Erythroblast (primary cell): ENCODE measurements at places on chromosomes 2 and 18.
A peak's percentile ranks its signal among the peaks of the same experiment; 100 is the strongest.

GRCh38 chr2:187459256-187459655 lies 11.2 kb upstream of the CALCRL start:
- DNase-seq: no peak

DNA sequence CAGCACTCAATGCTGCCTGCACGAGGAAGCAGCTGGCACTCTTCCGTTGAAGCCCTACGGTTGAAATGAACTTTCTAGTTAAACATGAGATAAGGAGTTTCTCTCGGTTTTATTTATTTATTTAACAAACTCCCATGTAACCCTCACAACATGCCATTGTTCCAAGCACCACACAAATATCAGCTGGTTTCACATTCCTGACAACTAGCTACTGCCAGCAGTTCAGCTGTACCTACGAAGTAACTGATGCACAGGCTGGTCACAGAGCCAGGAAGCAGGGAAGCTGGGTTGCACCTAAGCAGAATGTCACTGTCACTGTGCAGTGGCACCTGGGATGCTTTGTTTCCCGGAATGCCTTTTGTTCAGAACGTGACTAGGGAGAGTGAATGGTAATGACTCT lies 18.1 kb downstream of the TIMM21 start:
- no peak for DNase-seq

DNA sequence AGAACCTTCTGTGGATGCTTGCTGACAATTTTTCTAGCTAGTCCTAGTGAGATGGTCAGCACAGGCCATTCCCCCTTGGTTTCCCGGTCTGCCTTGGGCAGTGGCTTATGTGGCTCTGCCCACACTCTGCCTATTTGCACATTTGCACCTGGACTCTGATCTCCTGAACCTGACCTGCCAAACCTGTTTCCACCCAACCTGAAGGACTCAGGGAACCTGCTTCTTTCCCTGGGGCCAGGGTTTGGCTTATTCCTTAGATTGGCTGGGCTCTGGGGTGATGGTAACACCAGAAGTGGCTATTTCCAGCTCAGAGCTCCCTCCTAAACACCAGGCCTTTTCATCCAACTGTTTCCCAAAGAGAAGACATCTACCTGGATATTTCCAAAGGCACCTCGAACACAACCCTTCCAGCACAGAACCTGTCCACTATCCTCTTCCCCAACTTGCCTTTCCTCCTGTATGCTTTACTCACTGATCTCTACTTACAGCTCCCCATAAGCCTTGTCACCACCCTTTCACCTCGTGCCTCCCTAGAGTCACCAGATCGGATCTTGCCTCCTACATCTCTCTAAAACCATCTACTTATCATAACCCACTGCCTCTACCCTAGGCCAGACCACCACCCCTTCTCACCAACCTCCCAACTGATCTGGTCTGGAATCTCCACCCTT lies 5.8 kb upstream of the MTA3 start:
- DNase-seq: no peak

DNA sequence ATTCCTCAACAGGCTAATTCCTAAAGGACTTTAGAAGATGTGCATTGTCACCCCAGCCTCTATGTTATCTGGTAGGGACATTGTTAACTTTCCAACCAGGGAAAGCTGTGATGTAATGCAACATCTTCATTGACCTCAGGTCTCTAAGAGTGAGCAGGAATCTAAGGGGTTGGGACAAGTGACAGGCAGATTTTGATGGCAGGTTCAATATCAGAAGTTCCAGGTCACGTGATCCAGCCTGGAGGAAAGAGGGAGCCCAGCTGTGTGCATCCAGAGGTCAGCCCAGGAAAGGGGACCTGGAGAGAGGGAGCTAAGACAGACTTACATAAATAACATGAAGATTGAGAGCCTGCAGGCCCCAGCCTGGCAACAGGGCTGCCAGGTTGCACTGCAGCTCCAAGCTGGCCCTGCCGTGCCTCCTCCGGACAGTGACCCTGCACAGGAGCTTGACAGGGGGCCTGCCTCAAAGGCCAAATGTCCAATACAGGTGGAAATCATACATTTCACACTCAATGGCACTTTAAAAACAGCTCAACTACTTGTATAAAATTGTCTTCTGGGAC lies 262.2 kb upstream of the MGAT5 start:
- no peak for DNase-seq

- DNase-seq: no peak
Measured at GRCh38 chr2:182043861-182044260, 58.2 kb downstream of the PPP1R1C start.

DNA sequence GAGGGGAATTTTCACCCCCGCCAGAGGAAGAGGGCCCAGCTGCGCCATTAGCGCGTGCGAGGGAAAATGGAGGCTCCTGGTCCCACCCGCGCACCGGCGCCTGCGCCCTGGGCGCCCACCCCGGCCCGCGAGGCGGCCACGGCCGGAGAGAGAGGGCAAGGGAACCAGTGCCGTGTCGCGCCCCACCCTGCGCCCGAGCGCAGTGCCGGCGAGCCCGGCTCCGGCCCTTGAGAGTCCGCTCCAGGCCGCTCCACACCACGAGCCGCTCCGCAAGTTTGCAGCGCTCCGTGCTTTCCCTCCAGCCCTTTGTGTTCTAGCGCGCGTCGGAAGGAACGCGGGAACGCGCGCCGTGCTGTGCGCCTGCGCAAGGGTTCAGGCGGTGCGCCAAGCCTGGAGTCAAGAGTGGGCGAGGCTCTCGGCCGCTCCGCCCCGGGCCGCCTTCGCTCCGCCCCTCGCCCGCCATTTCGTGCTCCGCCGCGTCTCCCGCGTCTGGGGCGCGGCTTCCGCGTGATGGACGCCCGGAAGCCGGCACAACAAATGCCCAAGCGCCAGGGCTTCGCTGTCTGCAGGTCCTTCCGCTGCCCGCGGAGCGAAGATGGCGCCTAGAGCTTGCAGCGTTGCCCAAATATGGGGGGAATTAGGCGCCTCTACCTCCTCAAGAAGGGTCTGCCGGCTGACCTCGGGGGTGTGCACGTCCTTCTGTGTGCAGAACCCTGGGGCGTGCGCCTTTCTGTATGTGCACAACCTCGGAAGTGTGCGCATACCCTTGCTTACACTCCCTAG lies 46.1 kb upstream of the PTMA start:
- DNase-seq: peak; percentile 99

GRCh38 chr2:28640260-28640907 lies 111.2 kb upstream of the PPP1CB start:
- DNase-seq: no peak

- DNase-seq: no peak
Measured at GRCh38 chr2:139403948-139404347, 623.8 kb upstream of the NXPH2 start.

DNA sequence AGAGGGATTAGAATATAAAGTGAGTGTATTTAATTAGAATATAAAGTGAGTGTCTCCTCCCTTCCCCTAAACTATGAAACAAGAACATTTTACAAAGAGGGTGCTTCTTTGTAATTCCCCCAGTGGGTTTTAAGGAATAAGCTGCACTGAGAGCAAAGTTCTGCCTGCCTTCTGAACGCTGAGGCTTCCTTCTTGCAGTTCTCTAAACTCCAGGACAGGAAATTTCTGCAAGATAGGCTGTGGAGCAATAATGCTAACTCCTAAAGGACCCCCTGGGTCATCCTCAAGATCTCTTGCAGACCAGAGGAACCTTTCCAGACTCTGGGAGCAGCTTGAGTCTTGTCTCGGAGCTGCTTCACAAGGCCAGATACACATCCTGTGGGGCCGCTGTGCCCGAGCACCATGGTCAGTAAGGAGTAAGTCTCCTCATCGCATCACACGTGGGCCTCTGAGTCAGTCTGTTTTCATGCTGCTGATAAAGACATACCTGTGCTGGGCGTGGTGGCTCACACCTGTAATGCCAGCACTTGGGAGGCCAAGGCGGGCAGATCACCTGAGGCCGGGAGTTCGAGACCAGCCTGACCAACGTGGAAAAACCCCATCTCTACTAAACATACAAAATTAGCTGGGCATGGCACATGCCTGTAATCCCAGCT lies 87.5 kb upstream of the KCNE4 start:
- DNase-seq: no peak

DNA sequence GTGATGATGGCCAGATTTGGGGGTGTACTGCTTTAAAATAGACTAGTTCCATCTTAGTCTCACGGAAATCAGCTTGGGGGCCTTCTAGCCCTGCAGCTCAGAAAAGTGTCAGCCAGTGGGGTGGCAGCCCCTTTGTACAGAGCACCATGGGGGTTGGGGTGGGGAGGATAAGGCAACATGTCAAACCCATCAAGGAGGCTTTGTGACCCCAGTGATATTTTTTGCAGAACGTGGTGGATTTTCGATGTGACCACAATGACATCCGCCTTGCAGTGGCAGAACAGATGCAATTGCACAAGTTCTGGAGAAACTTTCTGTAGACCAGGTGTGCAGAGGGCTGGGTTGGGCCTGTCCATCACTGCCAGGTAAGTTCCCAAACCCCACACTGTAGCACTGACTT lies 3.0 kb upstream of the CD8A start:
- no peak for DNase-seq

DNA sequence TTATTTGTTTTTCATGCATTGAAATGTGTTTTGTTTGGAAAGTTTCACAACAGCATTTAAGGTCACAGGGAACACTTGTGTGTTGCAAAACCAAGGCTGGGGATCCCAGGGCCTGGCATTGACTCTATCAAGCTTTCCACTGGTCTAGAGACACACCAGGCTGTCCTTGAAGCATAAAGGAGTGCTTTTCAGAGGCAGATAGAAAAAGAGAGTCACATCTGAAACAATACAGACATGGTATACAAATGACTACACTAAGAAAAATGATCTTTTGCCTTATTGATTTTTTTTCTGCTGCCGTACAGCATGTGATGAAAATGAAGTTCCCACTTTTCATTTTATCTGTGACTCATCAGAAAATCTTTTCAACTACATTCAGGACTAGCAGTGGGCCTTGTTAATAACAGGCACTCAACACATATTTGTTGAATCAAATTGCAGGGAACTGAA lies 61.9 kb upstream of the ZCCHC2 start:
- no peak for DNase-seq

DNA sequence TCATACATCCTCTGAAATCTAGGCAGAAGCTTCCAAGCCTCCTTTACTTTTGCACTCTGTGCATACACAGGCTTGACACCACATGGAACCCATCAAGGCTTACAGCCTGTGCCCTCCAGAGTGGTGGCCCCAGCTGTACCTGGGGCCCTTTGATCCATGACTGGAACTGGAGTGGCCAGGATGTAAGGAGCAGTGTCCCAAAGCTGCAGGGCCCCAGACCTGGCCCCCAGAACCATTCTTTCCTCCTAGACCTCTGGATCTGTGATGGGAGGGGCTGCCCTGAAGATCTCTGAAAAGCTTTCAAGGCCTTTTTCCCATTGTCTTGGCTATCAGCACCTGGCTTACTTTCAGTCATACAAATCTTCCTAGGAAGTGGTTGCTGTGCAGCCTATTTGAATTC lies 63.1 kb upstream of the NOL4 start:
- no peak for DNase-seq

- DNase-seq: no peak
Measured at GRCh38 chr18:78073275-78073674, 823.6 kb downstream of the GALR1 start.

GRCh38 chr2:223880796-223881195 lies 43.4 kb upstream of the AP1S3 start:
- no peak for DNase-seq

DNA sequence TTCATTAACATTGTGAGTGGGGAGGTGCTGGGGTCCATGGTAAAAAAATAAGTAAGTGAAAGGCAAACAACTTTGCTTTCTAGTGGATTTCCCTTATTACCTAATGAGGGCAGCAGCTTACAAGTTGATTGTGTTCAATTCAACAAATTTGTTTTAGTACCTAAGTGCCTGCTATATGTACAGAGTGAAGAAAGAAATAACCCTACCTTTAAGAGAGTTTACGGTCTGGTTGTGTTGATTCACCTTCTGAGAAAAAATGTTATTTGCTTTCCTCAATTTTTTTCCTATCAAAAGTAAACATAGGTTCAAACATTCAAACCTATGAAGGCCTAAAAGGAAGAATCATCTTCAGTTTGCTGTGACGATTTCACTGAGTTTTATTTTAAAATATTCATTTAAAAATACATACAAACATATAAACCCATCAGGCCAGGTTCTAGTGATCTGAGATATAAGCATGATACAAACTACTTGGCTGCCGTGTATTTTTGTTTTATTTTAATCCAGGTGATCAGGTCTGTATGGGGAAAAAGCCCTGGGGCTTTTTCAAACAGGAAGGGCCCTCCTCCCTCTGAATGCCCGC lies 1.5 kb upstream of the SPTBN1 start:
- DNase-seq: no peak

GRCh38 chr2:219469186-219469724 lies 29.4 kb upstream of the GMPPA start:
- peak; percentile 33 for DNase-seq

DNA sequence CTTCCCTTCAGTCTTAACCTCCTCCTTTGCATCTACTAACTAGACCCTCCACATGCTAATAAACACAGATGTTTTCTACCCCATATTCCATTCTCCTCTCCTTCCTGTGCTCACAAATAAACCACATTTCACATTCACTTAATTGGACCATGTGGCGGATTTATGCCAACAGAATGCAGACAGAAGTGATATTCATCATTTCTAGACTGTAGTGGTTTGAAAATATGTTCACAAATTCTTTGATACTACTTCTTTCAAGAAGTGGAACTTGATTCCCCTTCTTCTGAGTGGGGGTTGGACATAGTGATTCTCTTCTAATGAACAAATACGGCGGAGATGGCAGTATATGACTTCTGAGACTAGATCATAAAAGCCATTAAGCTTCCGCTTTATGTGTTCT lies 73.5 kb upstream of the SPTBN1 start:
- no peak for DNase-seq

DNA sequence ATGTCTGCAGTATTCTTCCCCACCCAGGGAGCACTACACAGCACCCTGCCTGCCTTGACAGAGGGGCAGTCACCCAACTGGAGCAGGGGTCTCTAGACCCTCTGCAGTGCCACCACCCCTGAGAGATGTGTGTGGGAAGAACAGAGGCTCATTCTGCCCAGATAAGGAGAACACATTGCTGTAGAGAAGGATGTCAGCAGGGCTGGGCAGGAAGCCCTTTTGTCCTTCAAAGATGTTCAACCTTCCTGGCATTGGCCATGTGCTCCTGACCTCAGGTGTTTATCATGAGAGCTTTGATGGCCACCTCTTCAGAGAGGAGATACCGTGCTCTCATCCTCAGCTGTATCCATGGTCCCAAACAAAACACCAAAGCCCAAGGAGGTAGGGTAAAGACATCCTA lies 4.6 kb upstream of the TEX51 start:
- DNase-seq: no peak

GRCh38 chr18:62637807-62638687 lies 77.3 kb upstream of the PHLPP1 start:
- peak; percentile 82 for DNase-seq

DNA sequence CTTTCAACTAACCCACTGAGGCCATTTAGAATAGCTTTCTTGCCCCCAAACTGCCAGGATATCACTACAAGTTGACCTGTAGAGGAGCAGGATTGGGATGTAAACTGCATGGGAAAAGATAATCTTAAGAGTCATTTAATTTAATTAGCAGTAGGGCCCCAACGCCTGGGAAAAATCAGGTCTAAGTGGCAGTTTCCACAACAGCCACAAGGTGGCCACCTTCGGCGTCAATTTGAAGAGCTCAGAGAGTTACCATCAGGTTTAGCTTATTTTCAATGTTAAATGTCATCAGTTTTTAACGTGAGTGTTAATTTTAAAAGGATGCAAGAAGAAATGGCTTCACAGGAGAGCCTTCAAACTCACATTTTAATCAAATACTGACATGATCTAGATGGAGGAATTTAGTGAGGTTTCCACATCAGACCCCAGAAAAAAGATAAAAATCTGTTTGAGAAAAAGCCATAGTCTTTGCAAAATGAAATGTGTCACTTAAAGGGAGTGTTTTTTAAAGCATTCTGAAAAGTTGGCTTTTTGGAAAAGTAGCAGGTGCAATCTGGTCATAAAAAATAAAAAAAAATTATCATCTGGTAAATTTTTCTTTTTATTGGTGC lies 77.3 kb upstream of the UPP2 start:
- DNase-seq: peak; percentile 63
